ENCODE measurements at places on chromosomes 2 and 18. TPM values are rescaled to one million over a fixed set of nuclear protein-coding genes. Genes with fewer than 3 reads are reported as not detected.

CAD gene
- 19.8 TPM for total RNA-seq

EFEMP1 gene
- 33.0 TPM for total RNA-seq

UBE2E3 gene
- total RNA-seq: 76.5 TPM

MAP3K19 gene
- total RNA-seq: 0.51 TPM
